ENCODE measurements at places on chromosomes 5 and 9. TPM values are rescaled to one million over a fixed set of nuclear protein-coding genes. Genes with fewer than 3 reads are reported as not detected.

DNA sequence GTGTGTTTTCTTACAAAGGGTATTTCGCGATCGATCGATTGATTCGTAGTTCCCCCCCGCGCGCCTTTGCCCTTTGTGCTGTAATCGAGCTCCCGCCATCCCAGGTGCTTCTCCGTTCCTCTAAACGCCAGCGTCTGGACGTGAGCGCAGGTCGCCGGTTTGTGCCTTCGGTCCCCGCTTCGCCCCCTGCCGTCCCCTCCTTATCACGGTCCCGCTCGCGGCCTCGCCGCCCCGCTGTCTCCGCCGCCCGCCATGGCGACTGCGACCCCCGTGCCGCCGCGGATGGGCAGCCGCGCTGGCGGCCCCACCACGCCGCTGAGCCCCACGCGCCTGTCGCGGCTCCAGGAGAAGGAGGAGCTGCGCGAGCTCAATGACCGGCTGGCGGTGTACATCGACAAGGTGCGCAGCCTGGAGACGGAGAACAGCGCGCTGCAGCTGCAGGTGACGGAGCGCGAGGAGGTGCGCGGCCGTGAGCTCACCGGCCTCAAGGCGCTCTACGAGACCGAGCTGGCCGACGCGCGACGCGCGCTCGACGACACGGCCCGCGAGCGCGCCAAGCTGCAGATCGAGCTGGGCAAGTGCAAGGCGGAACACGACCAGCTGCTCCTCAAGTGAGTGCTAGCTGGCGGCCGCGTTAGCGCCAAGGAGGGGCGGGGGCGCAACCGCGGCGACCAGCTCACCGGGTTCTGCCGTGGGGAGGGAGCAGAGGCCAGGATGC lies 480 bp downstream of the LMNB1 start:
- no peak for DNase-seq

GRCh38 chr5:82097-82496 lies 9.9 kb upstream of the PLEKHG4B start:
- peak; percentile 75 for DNase-seq

GRCh38 chr5:125914471-125914870 lies 508.7 kb upstream of the GRAMD2B start:
- DNase-seq: no peak

MYMK gene
- total RNA-seq: not detected

- no peak for DNase-seq
These were observed 75.1 kb upstream of the PANK3 start for GRCh38 chr5:168654211-168654721.

RAPGEF6 gene
- total RNA-seq: 20.0 TPM

TAF11L10 gene
- not detected for total RNA-seq

DNA sequence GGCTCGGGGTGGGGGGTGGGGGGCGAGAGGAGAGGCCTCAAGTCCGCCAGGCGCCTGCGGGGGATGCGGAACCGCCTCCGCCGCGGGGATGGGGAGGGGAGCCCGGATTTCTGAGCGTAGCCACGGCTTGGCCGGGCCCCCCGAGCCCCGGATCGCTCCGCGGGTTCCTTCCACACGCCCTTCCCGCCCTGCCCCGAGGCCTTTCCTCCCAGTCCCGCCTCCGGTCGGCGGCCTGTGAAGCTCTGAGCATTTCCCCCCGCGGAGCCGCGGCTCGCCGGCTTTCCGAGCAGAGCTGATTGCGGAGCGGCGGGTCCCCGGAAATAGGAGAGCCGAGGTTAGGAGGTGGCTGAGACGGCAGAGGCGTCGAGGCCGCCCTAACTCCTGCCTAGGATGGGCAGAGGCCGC lies 6.1 kb downstream of the IRX4 start:
- DNase-seq: no peak

TNFSF8 gene
- total RNA-seq: not detected

- no peak for DNase-seq
These were observed 1099.2 kb downstream of the CDH18 start for GRCh38 chr5:18888821-18889220.

DNA sequence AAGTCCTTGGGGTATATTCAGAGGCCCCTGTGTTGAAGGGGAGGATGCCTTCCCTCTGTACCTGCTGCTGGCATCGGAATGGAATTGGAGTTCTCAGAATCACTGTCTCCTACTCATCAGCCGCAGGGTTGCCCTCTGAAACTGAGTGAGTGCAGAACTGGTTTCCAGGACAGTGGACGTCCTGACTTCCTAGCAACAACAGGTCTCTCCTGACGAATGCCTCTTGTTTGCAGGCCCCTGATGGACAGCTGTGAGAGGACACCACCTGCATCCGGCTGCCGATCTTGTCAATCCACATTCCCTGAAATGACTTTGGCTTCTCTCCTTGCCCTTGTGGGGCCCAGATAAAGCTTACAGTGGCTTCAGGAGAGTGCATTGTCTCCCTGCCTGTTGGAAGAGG lies 274.5 kb downstream of the NSG2 start:
- DNase-seq: no peak

- no peak for DNase-seq
These were observed 47.4 kb downstream of the MYO10 start for GRCh38 chr5:16888694-16889124.

GRCh38 chr9:77807281-77807683 lies 159.2 kb upstream of the GNA14 start:
- DNase-seq: no peak

- no peak for DNase-seq
These were observed 26.8 kb downstream of the MRRF start for GRCh38 chr9:122291458-122291857.

DNA sequence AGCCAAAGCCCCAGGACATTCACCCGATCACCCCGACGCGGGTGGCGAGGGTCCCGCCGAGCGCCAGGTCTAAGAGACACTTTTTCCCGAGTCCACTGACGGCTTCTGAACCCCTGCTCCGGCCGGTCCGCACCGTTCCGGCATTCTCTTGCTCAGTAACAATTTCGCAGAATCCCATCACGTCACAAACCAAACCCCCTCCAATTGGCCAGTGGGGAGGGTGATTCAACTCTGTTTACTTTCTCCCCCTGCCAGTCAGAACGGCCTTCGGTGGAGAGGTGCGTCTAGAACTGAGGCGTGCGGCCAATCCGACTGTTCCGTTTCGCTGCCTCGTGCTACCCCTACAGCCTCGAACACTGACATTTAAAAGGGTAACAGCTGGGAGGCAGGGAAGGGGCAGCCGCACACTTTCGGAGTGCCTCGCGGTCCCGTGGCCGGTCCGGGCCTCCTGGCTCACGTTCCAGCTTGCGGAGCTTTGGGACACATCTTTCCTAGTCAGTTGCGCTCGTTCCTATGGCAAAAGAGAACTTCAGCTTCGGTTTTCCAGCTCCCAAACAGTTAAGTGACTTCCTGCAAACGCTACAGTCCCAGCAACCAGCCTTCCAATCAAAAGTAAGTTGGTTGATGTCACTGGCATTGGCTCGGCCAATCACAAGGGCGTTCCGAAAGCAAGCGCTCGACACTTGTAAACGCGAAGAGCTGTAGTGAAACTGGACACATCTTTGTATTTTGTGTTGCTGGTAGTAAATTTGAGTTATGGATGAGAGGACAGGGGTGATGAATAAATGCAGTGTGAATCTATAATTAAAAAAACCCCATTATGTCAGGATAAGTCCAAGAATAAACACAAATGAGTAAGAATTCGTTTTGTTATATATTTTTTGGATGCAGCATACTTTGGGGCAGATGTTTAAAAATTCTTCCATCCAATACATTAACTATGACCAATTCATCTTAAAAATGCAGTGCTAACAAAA lies at the start of gene KLF9:
KLF9 (minus strand) TSS at position 859 of the 977 bp plus-strand sequence. CDS start 1,294 bp downstream, outside the sequence.
- DNase-seq: peak; percentile 62

SCGB3A2 gene
- total RNA-seq: 63.6 TPM

GRCh38 chr9:7033076-7034045 lies 275.6 kb downstream of the KDM4C start:
- DNase-seq: no peak

DNA sequence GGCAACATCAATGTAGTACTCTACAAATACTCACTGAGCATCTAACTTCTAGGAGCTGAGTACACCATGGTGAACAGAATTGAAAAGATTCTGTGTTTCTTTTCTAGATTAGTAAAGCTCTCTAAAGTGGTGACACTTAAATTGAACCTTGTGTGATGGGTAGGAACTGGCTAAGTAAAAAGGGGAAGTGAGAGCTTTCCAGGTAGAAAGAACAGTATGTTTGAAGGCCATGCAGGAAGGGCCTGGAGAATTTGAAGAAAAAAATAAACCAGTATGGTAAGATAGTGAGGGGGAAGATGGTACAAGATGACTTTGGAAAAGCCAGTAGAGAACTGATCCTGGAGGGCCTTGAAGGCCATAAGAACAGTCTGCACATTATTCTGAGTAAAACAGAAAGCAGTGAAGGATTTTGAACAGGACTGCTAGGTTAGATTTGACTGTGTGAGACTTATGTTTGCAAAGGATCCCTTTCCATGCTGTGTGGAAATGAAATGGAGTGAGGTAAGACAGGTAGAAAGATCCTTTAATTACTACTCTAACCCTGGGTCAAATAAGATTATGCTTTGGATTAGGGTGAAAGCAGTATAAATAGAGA lies 46.7 kb upstream of the UBQLN1 start:
- no peak for DNase-seq

CCL27 gene
- total RNA-seq: not detected

MRNIP gene
- total RNA-seq: 22.2 TPM

- DNase-seq: no peak
These were observed 19.6 kb upstream of the LAMC3 start for GRCh38 chr9:130989391-130989790.

- no peak for DNase-seq
These were observed 33.4 kb downstream of the SYK start for GRCh38 chr9:90834828-90835595.

GRCh38 chr5:120818128-120818527 lies 354.0 kb downstream of the PRR16 start:
- no peak for DNase-seq

DNA sequence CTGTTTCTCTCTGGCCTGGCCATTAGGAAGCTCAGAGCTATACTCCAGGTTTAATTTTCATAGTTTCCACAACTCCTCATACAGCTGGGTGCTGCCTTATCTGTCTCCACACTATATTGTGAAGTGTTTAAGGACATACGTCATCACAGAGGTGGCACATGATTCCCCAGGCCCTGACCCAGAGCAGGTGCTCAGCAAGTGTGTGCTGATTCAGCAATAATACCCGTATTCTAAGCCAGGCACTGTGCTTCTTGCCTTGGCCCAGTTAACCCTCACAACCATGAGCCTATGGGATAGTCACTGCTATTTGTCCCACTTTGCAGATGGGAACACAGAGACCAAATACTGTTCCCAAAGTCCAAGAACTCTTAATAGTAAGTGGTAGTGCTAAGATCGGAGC lies 93.5 kb upstream of the SMIM23 start:
- no peak for DNase-seq

DNA sequence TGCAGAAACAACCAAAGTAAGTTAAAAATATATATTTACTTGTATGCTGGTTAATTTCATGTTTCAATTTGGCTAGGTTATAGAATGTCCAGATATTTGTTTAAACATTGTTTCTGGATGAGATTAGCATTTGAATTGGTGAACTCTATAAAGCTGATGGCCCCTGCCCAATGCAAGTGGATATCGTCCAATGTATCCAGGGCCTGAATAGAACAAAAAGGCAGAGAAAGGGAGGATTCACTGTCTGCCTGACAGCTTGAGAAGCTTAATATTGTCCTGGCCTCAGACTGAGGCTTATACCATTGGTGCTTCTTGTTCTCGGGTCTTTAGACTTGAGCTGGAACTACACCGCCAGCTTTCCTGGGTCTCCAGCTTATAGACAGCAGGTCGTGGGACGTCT lies 446.7 kb upstream of the ACTBL2 start:
- DNase-seq: no peak

GNA14 gene
- 3.2 TPM for total RNA-seq

- no peak for DNase-seq
These were observed 28.2 kb downstream of the MTAP start for GRCh38 chr9:21830589-21830988.

DNAH5 gene
- total RNA-seq: 0.50 TPM

DNA sequence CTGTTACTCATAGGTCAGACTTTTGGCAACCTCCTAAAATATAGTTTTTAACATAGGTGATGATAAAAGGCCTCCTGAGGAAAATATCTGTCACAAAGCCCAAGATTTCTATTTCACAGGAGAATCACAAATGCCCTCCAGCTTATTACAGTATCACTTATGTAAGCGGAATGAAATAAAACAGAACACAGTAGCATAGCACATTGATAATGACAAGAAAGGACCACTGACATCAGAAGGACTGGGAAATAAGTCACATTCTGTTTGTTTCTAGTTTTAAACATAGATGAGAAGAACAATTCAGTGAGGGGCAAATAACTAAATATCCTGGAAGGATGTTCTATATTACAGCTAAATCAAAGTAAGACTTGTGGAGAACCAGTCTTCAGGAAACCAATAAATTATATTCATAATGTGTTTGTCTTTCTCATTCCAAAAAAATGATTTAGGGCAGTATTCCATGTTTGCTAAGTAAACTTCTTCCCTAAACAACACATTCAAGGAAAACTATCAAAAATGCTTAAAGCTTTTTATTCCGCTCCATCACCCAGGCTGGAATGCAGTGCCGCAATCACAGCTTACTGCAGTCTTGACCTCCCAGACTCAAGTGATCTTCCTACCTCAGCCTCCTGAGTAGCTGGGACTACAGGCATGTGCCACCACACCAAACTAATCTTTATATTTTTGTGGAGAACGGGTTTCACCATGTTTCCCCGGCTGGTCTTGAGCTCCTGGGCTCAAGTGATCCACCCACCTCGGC lies 20.8 kb upstream of the CTNNAL1 start:
- DNase-seq: no peak

DNA sequence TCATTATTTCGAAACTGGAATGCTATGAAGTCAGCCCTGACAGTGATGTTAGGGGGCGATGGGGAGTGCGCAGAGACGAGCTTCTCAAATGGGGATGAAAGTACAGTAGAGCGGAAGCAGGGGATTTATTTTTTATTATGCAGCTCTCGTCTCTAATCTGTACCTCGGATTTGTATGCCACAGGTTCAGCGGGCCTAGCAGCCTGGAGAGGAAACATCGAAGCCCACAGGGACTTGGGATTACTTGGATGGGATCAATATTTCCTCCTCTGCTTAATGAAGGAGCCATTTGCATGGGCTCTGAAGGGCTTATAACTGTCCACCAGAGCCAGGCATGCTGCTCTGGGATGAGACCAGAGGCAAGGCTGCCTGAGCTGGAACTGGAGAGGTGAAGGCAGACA lies 133.5 kb upstream of the RAPGEF1 start:
- DNase-seq: no peak

PCDHB5 gene
- total RNA-seq: 2.8 TPM

DNA sequence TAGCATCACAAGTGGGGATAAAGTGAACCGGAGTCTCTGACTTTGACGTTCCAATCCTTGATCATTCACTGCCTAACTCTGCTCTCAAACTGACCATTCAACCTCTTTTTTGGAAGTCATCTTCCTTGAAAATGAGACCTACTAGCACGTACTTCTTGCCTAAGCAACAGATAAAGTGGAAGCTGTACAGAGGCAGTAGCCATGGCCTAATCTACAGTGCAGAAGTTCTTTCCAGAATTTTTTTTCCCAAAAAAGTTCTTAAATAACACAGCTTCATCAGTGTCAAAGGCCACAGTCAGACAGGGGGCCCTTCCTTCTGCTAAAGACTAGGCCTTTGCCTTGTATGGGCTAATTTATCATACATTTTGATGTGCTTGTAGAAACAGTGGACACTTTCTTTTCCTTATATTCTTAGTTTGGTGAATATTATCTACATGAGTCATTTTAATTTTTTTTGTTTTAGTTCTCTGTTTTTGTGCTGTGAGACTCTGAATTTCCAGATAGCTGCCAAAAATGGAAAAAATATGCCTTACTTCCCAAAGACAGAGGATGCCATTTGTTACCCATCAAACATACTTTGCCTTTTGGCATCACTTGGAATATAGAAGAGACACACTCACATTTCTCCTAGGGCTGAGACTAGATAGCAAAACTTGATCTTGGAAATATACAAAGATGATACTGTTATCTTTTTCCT lies 96.3 kb upstream of the VCAN start:
- DNase-seq: no peak

ANKRD31 gene
- 0.27 TPM for total RNA-seq
